ENCODE measurements at places on chromosomes 7 and 10. TPM values are rescaled to one million over a fixed set of nuclear protein-coding genes. Genes with fewer than 3 reads are reported as not detected.

GRCh38 chr10:122376364-122376961, 2.0 kb downstream of the PLEKHA1 start:
- peaks cover 2% of the 10 kb centered on the region for H3K27me3 ChIP-seq
- no peak overlapping the region for H3K4me3 ChIP-seq
- no peak overlapping the region for H3K27ac ChIP-seq
- H3K36me3 ChIP-seq: peaks cover under 1% of the 10 kb centered on the region
- H3K4me1 ChIP-seq: peaks cover 22% of the 10 kb centered on the region

- H3K27me3 ChIP-seq: peaks cover 2% of the 10 kb centered on the region
- H3K4me3 ChIP-seq: no peak overlapping the region
- no peak overlapping the region for H3K27ac ChIP-seq
- peaks cover 14% of the 10 kb centered on the region for H3K4me1 ChIP-seq
- DNase-seq: no peak
- H3K36me3 ChIP-seq: no peaks in the 10 kb centered on the region
Measured at GRCh38 chr7:70680743-70681468, 451.0 kb upstream of the GALNT17 start.

- H3K4me1 ChIP-seq: peaks cover 11% of the 10 kb centered on the region
- H3K36me3 ChIP-seq: no peaks in the 10 kb centered on the region
- no peak for DNase-seq
Measured at GRCh38 chr7:132666071-132666773, 90.0 kb upstream of the PLXNA4 start.

DNA sequence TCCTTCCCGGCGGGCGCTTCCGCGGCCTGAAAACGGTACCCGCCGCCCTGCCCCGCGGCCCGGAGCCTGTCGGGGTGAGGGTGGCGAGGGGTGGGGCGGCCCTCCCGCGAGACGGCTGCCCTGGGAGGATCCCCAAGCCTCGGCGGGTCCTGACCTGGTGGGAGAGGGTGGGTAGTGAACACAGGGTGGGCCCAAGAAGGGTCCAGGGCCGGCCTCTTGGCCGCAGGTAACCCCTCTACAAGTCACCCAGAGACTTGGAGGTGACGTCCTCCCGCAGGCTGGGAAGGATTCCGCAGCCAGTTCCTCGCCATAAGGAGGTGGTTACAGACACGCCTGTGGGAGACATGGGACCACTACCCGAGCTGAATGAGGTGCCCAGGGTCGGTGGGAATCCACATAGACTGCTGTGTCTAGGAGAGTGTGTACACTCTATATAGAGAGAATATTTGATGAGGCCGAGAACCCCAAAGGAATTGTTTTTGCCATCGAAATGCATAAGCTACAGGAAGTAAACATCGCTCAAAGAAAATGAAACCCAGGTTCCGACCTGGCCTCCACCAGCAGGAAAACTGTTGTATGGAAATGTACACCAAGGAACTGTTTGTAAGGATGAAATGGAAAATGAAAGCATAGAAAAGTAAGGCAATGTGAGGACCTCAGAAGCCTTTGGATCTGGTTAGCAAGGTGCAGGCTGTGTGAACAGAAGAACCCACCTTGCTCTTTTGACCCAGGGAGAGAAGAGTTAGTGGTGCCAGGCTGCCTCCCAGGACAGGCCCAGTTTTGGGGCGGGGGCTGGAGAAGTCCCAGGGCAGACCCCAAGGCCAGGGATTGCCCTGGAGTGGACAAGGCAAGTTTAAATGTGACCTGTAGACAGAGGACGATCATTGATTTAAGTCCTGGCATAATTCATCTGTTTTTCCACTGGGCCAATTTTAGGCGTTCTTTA, 659 bp downstream of the OPTN start:
- H3K27ac ChIP-seq: peak overlapping the region; percentile 82
- DNase-seq: no peak
- H3K36me3 ChIP-seq: no peaks in the 10 kb centered on the region
- H3K4me1 ChIP-seq: peaks cover 44% of the 10 kb centered on the region
- no peaks in the 10 kb centered on the region for H3K27me3 ChIP-seq

DNA sequence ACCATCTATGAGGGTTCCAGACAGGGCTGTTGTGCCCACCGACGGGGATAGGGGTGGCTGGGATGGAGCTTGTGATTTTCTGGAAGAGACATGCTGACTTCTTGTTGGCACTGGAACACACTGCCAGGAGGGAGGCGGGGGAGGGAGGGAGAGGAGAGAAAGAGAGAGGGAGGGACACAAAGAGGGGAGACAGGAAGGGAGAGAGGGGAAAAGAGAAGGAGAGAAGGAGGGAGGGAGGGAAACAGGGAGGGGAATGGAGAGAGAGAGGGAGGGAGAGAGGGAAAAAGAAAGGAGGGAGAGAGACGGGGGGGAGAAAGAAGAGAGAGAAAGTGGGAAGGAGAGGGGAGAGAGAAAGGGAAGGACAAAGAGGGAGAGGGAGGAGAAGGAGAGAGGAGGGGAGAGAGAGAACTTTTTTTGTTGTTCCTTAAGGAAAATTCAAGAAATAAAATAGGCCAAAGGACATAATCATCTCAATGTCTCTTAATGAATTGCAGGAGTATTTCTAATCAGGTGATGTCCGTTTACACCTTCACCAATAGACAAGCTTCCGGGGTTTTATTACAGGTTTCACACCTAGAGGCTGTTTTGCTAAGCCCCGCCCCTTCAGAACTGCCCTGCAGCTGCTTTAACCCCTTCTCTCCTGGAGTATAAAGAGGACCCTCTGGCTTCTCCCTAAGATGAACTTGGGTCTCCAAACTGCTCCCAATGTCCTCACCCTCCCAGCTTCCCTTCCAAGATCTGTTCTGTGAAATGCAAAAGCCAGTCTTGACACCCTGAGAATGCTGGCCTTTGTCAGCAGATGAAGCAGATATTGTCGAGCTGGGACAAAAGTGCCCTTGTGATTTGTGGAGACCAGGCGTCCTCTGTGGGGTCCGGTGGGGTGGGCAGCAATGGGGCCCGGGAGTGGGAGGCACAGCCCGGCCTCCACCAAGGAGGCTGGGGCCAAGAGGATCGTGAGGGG, 82.0 kb upstream of the GTF2IRD1 start:
- H3K4me1 ChIP-seq: no peaks in the 10 kb centered on the region
- H3K27me3 ChIP-seq: no peaks in the 10 kb centered on the region
- no peak for DNase-seq
- no peak overlapping the region for H3K4me3 ChIP-seq
- H3K36me3 ChIP-seq: no peaks in the 10 kb centered on the region

DNA sequence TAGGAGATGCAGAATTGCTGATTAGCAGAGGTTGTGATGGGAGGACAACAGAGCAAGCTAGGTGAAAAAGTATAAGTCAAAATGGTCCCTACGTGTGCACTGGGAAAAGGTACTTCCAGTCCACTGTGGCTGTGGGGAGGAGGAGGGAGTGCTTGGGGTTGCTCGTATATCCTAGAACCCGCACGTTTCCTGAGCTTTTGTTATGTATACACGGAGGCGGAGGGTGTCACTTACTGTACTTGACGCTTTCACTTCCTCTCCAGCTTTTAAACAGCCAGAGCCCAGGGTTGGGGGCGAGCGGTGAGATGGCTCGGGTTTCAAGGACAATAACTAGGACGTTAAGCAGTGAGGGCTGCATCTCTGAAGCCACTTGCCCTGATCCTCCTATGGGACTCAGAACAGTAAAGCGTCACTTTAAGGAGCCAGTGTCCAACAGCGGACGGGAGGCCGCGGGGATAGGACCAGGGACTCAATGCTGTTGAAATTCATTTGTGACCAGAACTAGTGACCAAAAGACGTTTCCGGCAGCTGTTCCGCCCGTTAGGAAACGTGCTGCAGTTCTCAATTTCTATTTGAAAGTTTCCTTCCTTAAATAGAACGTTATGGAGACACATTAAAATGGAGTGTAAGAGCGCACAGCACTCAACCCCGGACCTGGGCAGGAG, 985 bp upstream of the ETV1 start:
- no peak overlapping the region for H3K27ac ChIP-seq
- no peaks in the 10 kb centered on the region for H3K27me3 ChIP-seq
- peaks cover 32% of the 10 kb centered on the region for H3K4me1 ChIP-seq
- H3K36me3 ChIP-seq: no peaks in the 10 kb centered on the region

DNA sequence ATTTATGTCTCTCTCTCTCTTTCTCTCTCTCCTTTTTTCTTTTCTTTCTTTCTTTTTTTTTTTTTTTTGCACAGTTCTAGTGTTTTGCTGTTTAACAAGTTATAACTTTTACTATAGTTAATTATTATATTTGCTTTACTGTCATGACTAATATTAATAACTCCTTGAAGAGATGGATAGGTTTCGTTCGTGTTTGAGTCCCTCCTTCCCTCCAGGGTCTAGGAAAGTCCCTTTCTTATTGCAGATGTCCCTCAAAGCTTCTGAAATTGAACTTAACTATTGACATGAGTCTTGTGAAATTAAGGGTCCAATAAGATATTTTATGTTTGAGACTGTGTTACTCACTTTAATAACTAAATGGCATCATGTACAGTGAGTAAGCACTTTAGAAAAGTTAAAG, 131.4 kb downstream of the PLXDC2 start:
- no peak overlapping the region for H3K27ac ChIP-seq
- no peaks in the 10 kb centered on the region for H3K27me3 ChIP-seq
- H3K36me3 ChIP-seq: no peaks in the 10 kb centered on the region
- no peaks in the 10 kb centered on the region for H3K4me1 ChIP-seq
- H3K4me3 ChIP-seq: no peak overlapping the region
- no peak for DNase-seq

DNA sequence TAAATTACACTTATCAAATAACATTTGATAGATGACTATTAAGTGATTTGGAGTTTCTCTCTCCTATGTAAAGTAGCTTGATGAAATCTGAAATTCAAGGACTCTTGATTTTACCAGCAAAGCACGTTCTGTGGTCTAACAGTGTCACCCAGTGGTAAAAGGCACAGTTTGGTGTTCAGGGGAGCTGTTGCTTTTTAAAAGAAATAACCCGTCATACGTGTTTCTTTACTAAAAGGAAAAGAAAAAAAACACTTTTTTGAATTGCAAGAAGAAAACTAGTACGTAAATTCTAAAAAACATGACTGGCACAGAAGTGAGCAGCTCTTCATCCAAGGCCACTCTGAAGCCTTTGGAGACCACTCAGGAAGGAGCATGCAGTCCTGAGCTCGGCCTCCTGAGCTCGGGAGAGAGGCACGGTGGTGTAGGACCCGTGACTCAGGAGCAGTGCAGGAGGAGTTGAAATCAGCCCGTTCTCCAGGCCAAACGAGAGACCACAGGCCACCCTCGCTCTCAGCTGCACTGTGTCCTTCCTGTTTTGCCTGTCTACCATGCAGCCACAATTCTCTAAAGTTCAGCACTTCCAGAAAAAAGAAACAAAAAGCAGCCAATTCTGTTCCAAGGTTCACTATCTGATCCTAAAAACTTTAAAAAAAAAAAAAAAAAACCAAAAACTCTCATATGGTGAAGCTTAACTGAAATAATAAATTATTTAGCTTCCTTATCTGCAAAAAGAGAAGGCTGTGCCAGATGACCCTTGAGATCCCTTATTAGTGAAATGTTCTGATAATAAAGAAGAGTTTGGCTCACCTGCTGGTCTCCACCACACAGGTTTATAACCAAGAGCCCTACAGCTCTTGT, 212.6 kb upstream of the FRMD4A start:
- peaks cover 57% of the 10 kb centered on the region for H3K36me3 ChIP-seq
- H3K4me3 ChIP-seq: peak overlapping the region; percentile 32
- peak; percentile 77 for DNase-seq
- peak overlapping the region; percentile 83 for H3K27ac ChIP-seq

DNA sequence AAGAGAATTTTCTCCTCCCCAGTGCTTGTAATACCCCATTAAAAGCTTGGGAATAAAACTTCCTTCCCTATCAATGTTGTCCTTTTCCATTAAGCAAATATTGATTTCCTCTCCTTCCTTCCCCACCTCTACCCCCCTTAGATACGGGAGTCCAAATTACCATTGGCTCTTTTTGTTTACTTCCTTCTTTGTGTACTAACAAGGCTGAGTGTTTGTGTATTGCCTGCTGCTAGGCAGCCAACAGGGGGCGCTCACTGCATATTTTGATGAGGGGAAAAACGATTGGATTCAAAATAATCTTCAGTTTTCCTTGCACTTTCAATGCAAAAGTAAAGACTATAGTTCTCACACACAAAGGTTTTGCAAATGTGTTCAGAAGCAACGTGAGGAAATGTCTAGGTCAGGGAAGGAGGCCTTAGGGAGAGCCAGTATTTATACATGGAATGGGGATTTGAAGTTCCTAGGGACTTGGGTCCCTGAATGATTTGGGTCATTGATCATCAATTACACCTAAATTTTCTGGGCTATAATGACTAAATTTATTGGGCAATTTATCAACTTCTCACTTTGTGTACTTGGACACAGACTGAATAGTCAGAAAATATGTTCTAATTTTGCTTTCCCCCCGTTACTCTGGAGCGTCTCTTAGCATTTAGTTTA, 23.6 kb upstream of the VPS41 start:
- H3K27ac ChIP-seq: no peak overlapping the region
- DNase-seq: peak; percentile 14
- H3K27me3 ChIP-seq: no peaks in the 10 kb centered on the region
- H3K36me3 ChIP-seq: no peaks in the 10 kb centered on the region
- H3K4me1 ChIP-seq: no peaks in the 10 kb centered on the region
- H3K4me3 ChIP-seq: no peak overlapping the region

GRCh38 chr7:156656598-156656997, 16.0 kb downstream of the RNF32 start:
- H3K36me3 ChIP-seq: no peaks in the 10 kb centered on the region
- H3K4me3 ChIP-seq: no peak overlapping the region
- no peak for DNase-seq
- peaks cover 22% of the 10 kb centered on the region for H3K27me3 ChIP-seq

DNA sequence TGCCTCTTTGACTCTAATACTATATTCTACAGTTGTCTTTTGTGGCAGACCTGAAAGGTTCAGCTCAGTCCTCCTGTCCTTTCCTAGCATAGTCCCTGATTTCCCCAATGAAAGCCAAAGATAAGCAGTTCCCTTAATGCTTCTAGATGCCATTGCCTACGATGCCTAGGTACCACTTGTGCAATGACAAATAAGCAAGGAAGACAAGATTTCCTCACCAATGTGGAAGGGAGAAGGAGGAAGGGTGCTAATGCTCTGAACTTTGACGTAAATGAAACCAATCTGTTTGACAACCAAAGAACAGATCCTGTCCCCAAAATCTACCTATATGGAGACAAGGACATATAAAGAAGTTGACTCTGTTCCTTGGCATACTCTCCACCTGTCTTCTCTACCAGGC, 393.3 kb downstream of the KCNMA1 start:
- H3K27ac ChIP-seq: no peak overlapping the region
- no peaks in the 10 kb centered on the region for H3K4me1 ChIP-seq
- H3K36me3 ChIP-seq: no peaks in the 10 kb centered on the region
- no peak overlapping the region for H3K4me3 ChIP-seq

DNA sequence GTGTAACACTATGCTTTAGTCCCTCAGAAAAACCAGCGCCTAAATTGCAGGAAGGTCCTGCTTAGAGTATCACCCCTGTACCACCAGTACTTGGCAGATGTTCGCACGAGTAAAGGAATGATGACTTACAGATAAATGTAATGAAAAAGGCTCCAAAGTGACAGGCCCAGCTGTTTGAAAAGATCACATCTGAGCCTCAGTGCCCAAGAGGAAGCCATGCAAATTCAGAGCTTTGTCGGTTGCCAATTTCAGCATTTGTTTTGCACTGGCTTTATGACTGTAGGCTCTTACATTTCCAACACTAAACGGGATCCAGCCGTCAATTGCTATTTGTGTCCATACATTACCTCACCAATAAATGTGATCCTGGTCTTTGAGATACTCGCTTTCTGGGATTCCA, 60.6 kb upstream of the GAD2 start:
- H3K27ac ChIP-seq: no peak overlapping the region
- H3K4me1 ChIP-seq: no peaks in the 10 kb centered on the region
- H3K27me3 ChIP-seq: no peaks in the 10 kb centered on the region
- DNase-seq: no peak
- H3K4me3 ChIP-seq: no peak overlapping the region
- no peaks in the 10 kb centered on the region for H3K36me3 ChIP-seq

The JMJD1C gene
- 184 TPM for total RNA-seq

The SFRP5 gene
- 0.76 TPM for total RNA-seq

The TMEM229A gene
- not detected for total RNA-seq

The OR2A25 gene
- not detected for total RNA-seq

The AGBL3 gene
- 3.5 TPM for total RNA-seq

The PSTK gene
- 12.1 TPM for total RNA-seq
